ENCODE measurements at places on chromosomes 2 and 18.

GRCh38 chr2:156653675-156654074 lies 217.5 kb downstream of the GPD2 start:
- no peak for DNase-seq

DNA sequence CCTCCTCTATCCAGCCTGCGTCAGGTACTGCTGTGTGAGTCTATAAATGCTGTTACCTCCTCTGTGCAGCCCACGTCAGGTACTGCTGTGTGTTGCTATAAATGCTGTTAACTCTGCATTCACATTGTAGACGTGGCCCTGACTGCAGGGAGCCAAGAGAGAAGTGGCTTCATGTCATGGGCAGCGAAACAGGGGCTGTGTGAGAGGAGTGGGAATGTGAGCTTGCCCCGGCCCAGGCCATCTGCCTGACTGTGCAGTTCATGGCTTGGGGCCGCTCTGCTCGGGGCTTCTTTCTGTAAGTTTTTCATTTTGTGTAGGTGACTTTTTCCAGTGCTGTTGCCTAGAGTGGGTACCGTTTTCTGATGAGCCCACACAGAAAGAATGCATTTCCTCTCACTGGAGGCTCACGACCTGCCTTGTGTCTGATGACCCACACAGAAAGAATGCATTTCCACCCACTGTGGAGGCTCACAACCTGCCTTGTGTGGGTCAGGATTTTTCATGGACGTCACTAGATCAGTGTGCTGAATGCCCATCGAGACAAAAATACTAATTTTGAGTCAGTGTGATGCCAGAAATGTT lies 104.5 kb downstream of the SNTG2 start:
- DNase-seq: no peak

DNA sequence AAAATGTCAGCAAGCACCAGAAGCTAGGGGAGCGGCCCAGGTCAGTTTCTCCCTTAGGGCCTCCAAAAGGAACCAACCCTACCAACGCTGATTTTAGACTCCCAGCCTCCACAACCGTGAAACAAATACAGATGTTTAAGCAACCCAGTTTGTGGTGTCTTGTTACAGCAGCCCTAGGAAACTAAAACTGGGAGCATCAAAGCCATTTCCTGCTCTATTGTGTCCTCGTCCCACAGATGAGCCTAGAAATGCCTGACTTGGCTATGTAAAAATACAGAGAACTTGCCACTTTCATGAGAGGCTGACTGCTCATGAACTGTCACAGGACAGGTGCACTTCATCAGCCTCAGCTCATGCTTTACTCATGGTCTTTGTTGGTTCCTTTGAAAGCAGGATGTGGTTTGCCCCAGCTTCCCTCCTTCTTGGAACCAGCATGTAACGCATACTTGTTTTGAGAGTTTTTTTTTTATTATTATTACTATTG lies 97.6 kb upstream of the SLC39A10 start:
- no peak for DNase-seq

DNA sequence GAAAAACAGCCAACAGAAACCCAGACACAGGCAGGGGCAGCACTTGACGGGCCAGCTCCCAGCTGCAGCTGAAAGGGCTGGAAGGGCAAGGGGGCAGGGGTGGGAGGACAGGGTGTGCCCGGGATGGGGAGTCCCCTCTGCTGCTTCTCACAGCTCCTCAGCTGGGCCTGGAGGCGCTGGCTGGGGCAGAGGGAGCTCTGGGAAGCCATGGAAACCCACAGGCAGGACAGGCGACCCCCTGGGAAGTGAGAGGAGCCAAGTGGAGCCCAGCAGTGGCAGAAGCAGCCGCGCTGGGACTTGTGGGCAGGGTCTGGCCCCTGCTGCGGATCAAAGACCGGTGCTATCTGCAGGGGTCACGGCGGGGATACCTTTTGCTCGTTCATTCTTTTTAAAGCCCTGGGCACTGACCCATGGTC lies 20.7 kb downstream of the OTOF start:
- DNase-seq: no peak

DNA sequence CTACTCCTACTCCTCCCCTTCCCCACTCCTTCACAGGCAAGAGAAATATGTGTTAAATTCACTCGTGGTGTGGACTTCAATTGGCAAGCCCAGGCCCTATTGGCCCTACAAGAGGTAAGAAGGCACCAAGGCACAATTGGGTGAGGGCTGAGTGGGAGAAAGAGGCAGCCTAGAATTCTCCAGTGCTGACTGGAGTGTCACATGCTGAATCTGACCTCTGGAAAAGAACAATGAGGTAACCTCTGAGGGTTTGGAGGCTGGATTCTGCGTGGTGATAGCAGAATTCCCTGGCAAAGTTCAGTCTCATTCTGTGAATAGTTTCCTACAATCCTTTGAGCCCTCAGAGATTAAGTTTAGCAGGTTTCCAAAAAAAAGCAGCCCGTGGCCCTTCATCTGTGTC lies 6.9 kb downstream of the CENPA start:
- no peak for DNase-seq

- DNase-seq: no peak
Measured at GRCh38 chr2:10395893-10396292, 52.2 kb downstream of the ODC1 start.

- DNase-seq: no peak
Measured at GRCh38 chr2:24508878-24509277, 17.8 kb downstream of the NCOA1 start.

DNA sequence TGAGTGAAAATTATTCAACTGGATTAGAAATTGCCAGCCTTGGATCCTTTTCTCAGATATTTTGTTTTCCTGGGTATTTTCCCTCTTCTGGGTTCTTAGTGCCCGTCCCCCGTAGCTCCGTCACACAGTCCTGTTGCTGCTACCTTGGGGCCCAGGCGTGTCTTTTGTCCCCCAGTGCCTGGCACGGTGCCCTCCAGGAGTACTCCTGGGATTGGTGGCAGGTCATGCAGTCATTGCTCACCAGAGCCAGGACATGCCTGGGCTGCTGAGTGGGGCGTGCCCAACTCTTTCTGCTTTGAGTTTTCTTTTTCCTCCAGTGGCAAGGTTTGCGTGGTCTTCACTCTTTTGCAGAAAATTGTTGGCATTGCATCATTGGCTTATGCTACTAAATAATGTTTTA lies 275.2 kb downstream of the AGAP1 start:
- DNase-seq: no peak

DNA sequence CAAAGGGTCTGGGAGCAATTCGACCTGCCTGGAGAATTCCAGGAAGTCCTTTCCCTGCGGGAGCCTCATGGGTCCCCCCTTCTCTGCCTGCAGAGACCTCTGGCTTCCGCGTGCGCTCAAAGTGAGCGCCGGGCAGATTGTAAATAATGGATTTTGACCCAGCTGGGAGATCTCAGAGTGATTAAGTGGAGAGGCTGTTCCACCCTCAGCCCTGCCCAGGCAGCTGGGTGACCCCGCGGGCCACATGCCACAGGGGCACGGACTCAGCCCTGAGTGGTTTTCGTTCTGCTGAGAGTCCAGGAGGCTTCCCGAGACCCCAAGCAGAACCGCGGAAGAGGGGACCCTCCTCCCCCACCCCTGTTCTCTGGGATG lies 1.2 kb downstream of the KCNG2 start:
- no peak for DNase-seq

DNA sequence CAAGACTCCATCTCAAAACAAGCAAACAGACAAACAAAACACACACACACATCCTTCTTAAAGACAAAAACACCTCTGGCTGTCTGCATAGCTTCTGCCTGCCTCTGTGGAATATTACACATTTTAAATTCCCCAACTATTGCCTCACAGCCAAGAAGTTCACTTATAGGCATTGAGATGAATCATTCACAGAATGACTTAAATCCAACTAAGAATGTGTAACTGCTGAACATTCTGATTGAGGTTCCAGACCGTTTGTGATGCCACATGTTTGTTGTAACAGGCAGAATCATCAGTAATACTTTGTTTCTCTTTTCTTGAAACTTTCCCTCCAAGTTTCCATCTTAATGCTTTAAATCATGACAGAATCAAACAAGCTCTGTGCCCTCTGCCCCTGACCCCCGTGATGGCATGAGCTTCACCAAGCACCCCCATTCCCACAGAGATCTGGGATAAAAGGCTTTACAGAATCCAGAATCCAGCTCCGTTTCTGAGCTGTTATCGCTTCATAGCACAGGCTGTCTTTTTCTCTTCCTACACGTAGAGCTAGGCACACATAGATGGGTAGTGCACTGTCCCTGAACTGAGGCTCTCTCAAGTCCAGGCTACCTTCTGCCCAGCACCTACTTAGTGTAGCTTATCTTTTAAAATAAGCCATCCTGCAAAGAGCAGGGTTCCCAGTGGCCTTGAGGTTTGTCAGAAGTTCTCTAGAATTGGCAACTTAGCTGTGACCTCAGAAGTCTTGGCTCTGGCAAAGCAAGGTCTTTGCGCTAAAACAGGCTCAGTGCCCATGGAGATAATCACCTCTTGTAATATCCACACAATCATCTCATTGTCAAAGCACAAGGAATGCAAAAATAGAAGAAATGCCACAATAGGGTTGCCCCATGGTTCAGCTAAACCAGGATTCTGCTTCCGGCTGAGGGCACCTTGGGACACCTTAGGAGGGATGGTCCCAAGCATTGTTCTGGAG lies 32.9 kb downstream of the EPAS1 start:
- no peak for DNase-seq

- DNase-seq: no peak
Measured at GRCh38 chr2:236446521-236446920, 123.1 kb upstream of the ACKR3 start.

GRCh38 chr2:240636563-240637115 lies 11.4 kb downstream of the GPR35 start:
- no peak for DNase-seq

- no peak for DNase-seq
Measured at GRCh38 chr2:67318993-67319481, 78.1 kb upstream of the ETAA1 start.

GRCh38 chr2:46499392-46499785 lies 20.0 kb downstream of the TMEM247 start:
- no peak for DNase-seq

DNA sequence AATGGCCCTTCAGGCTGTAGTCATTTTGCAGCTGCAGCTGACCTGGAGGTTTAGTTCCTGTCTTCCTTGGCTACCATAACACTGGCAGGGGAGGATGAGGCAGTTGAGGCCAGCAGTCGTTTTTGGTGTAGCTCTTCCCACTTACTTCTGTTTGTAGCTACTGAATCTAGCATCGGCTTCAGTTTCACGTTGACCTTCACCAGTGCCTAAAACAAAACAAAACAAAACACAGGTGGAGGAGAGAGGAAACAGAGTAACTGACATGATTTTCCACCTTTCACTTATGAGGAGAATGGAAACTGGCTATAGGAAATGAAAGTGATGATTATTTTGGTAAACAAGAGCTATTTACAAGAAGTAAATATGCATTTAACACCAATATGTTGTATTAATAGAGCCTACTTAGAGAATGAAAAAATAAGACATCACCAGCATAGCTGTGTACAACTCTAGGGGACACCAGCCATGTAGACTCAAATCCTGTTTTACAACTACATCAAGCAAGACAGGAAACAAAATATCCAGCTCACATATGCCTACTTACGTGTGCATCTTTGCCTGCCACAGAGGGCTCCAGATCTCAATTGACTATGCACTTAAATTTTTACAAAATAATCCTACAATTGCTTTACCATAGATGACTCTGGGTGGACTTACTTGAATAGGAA lies 236.9 kb downstream of the AGPS start:
- DNase-seq: no peak

- no peak for DNase-seq
Measured at GRCh38 chr2:140416577-140416976, 1636.4 kb upstream of the NXPH2 start.

DNA sequence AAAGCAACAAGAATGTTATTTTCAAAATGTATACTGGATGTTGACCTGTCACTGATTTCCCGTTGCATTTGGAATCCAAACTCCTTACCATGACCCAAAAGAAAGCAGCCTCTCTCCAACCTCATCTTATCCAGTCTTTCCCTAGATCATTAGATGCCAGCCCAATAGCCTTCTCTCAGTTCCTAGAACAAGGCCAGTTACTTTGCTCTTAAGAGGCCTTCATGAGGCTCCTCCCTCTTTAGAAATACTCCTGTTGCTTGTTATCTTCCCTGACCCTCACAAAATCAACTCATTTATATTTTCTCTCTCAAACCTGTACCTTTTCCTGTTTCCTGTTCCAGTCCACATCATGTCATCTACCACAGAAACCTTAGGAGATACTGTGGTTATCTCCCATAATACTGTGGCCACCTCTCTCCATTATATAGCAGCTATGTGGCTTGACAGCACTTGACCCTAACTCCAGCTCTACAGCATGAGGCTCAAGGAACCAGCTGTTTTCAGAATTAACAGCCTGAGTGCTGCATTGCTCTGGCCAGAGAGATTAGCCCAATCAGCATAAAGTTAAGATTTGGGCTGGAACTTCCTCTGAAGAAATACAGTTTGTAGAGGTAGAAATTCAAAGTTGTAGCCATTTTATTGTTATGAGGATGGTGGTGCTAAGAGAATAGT lies 22.8 kb downstream of the SRBD1 start:
- no peak for DNase-seq

DNA sequence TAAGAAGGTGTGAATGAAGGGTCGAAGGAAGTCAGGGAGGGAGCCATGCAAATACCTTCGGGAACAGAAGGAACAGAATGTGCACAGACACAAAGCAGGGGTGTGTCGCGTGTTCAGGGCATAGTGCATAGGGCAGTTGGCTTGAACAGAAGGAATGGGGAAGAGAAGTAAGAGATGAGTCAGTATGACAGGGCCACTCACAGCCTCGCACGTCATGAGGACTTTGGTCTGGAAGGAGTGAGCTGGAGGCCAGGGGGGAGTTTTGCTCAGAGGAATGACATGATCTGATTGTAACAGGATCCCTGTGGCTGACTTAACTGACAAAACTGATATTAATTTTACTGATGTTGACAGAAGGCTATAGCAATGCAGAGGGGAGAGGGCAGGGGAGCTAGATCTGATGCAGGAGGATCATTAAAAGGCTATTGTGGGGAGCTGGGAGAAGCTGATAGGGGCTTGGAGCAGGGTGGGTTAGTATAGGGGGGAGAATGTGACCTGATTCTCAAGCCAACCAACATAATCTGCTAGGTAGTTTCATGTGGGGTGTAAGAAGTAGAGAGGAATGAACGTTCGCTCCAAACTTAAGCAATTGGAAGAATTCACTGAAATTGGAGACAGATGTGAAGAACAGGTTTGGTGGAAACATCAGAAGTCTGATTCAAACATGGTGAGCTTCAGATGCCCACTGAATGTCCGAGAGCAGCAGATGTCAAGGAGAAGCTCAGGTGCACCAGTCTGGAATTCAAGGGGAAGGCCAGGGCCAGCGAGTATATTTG lies 60.4 kb upstream of the COPS8 start:
- no peak for DNase-seq
